MCF 10A (cell line): ENCODE measurements at places on chromosomes 1 and 21.

- no peak for DNase-seq
These were observed 53.2 kb downstream of the SAMSN1 start for GRCh38 chr21:14492931-14493330.

DNA sequence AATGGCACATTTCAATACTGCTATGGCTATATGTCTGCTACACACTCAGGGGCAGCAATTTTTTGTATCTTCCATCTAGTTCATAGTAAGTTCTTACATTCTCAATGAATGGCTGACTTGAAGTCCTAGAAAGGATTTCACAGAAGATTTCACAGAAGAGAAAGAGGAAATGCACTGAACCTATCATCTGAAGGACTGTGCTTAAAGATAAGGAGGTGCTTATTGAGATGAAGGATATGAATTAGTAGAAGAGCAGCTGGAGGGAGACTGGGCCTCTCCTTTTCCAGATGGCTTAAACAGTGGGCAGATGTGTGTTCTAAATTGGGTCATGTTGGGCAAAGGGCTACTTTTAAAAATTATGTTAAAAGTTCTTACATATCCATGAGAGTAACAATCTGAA lies 14.6 kb downstream of the ADAR start:
- no peak for DNase-seq

GRCh38 chr1:72915581-72915980 lies 633.2 kb upstream of the NEGR1 start:
- no peak for DNase-seq

DNA sequence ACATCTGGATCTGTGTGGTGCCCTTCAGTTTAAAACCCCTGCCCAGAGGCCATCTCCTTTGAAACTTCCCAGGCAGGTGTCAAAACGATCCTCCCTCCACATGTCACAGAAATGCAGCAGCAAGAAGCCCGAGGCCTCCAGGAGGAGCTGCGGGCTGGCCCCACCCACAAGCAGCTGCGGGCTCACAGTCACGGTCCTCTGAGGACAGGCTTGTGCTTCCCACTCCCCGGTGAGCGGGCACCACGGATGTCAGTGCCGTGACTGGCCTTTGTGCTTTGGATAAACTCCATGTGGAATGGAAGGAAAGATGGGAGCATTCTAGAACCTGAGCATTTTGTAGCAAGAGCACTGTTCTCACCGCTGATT lies 65.8 kb downstream of the SIK1 start:
- DNase-seq, result peak; percentile 39

DNA sequence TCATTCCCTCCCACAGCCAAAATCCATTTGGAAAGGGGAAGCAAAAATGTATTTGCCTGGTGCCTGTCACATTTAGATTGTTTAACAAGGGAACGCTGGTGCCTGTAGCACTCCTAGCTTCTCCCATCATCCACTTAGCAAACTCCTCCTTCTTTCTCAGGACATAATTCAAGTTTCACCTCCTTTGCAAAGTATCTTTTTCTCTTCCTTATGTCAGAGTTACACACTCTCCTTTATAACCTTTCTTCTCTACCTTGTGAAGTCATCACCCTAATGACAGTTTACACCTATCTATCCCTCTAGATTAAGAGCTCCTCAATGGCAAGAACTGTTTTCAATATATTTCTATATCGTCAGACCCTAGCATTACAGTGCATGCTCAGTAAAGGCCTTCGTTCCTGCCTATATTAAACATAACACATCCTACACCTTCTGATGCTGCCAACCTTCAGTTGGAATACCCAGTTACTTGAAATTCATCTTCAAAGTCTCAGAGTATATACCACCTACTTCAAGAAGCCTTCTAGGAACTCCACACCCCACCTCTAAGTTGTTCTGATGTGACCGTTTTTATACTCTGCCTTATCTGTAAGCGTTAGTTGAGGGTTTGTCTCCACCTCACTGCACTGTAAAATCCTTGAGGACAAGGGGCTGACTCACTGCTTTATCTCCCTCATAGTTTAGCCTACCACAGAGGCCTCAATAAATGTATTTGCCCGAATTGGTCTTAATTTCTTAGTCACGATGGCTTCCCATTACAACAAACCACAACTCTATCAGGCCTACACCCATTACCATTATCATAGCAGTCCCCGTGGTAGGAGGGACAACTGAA lies 1.0 kb upstream of the EPS15 start:
- DNase-seq, result no peak

- peak; percentile 99 for DNase-seq
These were observed at the start of gene PDZK1IP1 for GRCh38 chr1:47189844-47190508. Gene PDZK1IP1, minus strand, starts transcription at chr1:47190036. Its CDS starts 104 bp downstream, at chr1:47189932.

GRCh38 chr21:19026911-19027310 lies 623.3 kb upstream of the TMPRSS15 start:
- no peak for DNase-seq

GRCh38 chr1:223175032-223175431 lies 32.0 kb upstream of the TLR5 start:
- peak; percentile 80 for DNase-seq

DNA sequence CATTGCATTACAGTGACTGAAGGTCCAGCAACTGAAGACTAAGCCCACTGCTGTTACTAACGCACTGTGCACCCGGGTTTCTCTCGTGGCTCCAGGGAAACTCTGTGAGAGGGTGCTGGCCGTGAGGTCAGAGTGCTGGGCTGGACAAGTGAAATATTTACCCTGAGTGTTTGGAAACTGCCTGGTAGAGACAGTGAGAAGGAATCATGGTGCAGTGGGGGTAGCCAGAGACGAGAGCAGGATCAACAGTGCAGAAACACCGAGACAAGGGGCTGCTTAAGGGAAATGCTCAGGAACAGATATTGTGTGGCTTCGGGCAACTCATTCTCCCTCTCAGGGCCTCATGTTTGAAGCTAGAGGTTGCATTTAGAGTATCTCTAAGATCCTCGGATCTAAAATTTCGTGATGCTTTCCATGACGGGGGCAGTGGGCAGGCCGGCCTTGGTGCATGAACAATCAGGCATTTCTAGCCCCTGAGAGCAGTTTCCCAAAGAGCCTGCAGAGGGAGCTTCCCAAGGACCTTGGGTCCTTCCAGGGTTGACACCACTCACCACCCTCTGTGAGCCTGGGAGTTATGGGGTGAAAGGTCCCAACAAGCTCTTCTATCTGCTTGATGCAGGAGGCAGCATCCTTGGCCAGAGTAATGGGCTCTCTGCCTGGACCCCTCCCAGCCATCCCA lies 9.7 kb downstream of the CD2 start:
- peak; percentile 47 for DNase-seq

DNA sequence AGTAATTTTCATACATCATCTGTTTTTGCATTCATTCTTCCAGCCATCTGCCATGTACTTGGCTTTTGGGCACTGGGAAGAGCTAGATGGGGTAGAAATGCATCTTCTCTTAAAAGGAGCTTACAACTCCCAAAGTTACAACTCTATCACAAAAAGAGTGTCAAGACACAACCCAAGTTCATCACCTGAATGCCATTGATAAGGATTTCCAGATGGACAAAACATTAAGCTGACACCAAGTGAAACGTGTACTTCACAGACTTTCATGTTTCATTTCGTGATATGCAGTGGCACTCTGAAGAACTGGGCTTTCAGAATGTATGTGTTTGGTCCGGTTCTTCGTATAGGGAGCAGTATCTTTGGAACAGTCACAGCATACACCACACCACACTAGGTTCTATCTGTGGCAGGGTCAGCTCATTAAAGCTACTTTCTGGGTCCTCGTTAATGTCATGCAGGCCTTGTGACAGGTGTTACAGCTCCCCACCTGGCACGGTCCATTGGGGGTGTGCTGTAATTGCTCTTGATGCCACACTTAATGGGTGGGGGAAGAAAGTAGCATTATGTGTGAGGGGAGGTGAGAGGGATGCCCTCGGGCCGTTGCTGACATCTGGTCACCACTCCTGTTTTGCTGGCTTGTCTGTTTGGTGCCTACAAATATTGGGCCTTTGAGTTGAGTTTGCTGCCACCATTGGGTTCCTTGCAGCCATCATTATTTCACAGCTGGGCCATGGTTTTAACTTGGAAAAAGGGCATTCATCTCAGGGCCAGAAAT lies 164.9 kb downstream of the NFIA start:
- no peak for DNase-seq

GRCh38 chr1:97137862-97138514 lies 416.4 kb downstream of the PTBP2 start:
- DNase-seq, result peak; percentile 67

DNA sequence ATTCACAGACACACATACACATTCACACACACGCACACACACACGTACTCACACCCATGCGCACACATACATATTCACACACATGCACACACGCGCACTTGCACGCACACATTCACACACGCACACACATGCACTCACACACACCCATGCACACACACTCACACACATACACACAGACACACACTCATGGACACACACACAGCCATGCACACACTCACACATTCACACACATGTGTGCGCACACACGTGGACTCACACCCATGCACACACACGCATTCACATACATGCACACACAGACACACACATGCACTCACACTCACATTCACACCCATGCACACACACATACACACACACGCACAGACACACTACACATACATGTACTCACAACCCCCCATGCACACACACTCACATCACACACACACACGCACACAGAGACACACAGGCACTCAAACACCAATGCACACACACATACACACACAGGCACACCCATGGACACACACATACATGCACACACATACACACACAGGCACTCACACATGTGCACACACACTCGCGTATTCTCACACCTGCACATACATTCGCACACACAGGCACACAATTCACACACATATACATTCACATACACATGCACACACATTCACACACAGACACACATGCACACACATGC lies 589.1 kb downstream of the PTPRU start:
- DNase-seq, result no peak

DNA sequence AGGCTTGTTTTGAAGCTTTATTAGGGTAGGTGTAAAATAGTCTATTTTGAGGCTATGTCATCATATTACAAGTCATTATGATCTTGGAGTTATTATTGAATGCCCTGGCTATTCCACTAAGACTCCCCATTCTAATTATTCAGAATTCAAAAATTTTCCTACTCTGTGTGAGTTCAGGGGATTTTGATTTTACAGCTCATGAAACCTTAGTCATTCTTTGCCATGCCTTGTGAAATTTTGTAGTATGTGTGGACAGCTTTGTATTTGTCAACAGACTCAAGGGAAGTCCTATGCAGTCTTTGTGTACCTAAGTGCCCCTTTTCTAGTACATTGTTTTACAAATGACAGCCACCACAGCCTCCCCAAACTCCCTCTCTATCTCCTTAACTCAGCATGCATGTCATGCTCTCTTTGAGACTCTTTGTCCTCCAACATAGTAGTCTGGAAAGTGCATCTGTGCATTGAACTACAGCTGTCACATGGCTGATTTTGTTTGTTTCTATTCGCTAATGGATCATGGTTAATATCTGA lies 28.0 kb downstream of the CD1D start:
- no peak for DNase-seq

DNA sequence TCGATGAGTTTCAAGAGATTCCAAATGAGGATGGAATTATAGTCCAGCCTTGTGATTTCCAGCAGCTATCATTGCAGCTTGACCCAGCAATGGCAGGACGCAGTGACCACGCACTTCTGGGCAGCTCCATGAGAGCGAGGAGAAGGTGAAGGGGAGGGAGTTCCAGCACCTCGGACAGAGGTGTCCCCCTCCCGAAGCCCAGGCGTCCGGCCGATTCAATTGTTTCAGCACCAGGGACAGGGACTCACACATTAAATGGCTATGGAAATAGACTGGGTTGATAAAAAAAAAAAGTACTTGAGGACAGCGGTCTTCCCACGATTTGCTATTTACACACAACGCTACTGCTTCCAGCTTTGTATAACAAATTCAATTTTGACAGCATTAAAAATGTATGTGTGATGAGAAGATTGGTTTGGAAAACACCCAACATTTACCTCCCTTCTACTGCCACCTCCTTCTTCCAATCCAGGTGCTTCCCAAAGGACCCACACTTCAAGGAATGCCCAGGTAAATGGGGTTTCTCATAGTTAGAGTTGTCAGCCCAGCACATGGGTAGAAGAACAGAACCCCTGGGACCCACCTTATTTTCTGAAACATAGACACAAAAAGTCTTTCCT lies 71.8 kb downstream of the DISP3 start:
- peak; percentile 91 for DNase-seq

GRCh38 chr1:223348439-223348838 lies 15.5 kb downstream of the SUSD4 start:
- DNase-seq, result no peak

DNA sequence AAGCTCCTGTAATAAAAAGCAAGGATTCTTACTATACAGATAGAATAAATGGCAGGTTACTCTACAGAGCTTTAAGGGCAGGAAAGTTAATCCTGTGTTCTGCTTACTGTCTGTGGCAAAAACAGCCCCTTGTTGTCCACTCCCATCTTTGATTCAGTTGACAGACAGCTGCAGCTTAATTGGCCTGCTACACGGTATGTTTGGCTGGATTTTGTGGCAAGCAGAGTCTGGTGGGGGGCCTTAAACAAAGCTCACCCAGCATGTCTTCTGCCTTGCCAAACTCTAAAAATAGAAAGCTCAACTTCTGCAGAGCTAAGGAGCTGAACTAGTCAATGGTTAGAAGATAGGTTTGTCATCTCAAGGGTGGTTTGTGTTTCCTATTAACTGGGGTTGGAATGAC lies 407.2 kb downstream of the HLX start:
- DNase-seq, result no peak

DNA sequence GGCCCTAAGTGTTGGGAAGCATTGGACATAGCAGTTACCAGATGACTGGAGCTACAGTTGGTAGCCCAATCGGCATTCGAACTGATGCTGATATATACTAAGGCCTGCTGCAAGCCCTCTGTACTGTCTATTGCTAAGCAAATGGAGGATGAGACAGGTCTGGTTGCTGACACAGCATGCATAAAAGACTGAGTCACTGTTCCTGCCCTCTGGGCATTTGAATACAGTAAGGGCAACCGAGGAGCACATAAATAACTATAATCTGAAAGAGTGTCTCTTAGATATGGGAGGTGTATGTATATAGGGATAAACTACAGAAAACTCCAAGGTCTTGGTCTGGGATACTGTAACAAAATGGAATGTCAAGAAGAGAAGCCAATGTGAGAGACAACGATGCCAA lies 16.8 kb upstream of the MARK1 start:
- peak; percentile 97 for DNase-seq

DNA sequence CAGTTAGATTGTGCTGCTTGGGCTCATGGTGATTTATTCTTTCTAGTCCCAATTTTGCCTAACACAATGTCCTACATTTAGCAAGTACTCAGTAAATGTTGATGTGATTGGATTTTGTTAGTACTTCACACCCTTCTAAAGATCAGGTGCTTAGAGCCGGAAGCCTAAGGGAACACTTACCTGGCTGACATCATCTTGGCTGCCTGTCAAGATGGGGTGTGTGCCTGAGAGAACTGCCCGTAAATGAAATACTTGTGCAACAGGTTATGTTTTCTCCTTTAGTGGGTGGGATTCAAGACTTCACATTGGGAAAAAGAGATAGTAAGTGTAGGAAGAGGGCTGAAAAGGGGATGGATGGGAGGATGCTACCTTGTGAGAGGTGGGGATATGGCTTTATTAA lies 75.5 kb upstream of the MACF1 start:
- peak; percentile 96 for DNase-seq
